ENCODE measurements at places on chromosomes 1 and 21.

DNA sequence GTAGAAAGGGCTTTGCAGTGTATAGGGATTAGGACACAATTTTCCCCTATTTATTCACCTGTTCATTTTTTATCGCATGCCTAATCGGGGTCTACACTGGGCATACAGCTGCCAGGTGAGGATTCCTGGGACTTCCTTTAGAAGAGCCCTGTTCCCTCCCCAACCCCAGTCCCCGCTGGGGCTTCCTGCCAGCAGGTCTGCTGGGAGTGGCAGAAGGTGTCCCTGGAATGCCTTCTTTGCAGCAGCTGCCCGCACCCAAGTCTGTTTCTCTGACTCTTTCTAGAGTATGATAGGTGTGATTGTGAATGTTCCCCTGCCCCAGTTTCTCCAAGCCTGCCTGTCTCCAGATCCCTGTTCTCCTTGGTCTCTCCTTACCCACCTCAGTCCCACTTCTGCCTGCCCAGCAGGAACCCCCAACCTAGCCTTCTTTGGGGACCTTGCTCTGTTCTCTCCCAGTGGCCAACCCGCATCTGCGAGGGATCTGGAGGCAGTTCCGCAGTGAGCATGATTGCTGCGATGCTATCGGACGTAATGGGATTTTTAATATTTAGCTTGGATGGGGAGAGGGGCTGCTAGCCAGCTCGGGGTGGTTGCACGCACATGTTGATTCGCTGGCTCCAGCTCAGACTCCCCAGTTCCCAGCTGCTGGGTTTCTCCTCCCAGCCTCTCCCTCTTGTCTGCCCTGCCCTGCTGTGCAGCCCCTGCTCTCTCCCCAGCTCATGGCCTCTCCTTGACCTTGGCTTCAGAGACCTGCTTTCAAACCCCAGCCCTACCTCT lies 79.8 kb downstream of the EPHB2 start:
- DNase-seq: peak; percentile 76

GRCh38 chr1:218996362-218996761 lies 177.3 kb upstream of the LYPLAL1 start:
- DNase-seq: no peak

GRCh38 chr1:16246961-16247360 lies 10.0 kb upstream of the CPLANE2 start:
- no peak for DNase-seq

DNA sequence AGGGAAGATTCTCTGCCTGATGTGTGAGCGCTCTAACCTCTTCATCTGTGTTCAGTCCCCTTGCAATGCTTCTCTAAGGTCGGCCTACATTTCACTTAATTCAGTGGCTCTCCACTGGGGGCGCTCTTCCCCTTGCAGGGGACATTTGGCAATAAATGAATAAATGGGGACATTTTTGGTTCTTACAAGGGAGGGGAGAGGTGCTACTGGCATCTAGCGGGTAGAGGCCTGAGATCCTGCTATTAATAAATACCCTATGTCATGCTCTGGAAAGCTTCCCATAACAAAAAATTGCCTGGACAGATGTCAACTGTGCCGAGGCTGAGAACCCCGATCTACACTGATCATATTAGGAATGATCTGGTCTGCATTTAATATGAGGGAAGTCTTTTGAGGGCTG lies 25.9 kb upstream of the DNAJC11 start:
- DNase-seq: peak; percentile 35

DNA sequence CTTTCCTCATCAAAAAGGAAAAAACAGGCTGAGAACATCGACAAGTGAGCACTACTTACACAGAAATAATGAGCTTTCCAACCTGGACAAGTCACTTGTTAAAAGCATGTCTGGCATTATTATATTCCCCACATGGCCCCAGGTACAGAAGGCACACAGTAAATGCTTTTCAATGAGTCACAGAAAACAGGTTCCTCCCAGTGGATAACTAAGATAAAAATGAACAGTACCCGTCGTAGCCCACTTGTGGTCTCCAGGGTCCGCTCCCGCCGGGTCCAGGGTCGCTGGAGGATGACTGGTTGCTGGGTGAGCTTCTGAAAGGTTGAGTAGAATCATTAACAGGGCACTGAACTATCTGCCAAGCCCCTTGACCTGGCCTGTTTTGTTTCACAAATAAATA lies 186.6 kb downstream of the SIPA1L2 start:
- DNase-seq: no peak

GRCh38 chr21:33884376-33885171 lies 31.0 kb downstream of the ATP5PO start:
- DNase-seq: no peak

DNA sequence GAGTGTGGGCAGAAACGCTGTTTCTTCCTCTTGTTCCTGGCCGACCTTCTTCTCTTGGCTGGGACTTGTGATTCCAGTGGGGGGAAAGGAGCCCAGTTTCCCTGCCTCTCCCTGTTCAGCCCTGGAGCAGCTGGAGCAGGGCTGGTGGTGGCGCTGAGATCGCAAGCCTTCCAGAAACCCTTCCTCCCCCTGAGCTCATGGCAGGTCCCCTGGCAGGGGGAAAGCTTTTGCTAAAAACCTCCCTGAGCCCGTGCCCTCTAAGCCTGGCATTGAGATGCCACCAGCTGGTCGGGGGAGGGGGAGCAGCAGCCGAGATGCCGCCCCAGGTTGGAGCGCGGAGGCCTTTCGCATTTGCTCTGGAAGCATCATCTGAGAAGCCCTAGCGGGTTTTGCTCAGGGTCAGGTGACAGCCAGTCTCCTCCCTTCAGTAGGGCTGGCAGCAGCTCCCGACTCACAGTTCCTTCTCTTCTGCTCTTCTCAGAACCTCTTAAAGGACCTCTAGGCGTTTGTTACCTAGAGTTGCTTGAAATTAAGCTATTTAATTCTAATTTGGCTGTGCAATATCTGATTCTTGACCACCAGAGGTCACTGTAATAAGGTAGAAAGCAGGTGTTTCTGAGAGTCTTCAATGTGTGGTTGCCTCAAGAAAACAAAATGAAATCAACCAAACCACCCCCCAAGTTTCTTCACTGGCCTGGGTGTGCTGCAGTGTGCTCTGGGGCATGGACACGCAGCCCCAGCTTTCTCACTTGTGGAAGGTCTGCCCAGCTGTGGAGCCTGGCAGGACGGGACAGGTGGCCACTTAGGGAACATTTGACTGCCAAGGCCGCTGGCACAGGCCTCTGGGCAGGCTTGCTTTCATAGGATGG lies 257.3 kb downstream of the CAMTA1 start:
- DNase-seq: peak; percentile 61

DNA sequence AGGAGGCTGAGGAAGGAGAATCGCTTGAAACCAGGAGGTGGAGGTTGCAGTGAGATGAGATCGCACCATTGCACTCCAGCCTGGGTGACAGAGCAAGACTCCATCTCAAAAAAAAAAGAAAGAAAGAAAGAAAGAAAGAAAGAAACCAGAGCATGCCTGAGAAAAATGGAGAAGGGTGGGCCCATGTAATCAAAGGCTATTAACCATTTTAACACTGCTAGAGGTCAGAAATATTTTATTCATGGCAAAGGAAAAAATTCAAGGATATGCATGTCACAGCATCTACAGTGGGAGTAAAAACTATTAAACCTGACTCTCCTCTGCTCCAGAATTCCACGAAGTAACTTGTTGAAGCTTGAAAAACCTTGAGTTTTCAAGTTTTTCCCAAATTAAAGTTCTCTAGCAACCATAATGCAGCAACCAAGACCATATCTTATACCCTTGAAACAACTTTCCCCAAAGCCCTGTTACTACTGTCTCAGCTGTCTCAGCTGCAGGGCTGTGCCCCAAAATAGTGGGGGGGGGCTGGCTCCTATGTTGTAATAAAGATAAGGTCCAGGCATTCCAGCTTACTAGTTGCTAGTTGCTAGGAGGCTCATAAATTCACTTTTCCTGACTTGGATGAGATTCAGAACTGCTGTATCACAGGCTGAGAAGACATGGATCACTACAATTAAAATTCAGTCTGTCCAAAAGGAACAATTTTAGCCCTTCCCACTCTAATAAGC lies 112.9 kb upstream of the SOD1 start:
- DNase-seq: no peak

- DNase-seq: no peak
These were observed 85.4 kb upstream of the LPGAT1 start for GRCh38 chr1:211915924-211916323.

DNA sequence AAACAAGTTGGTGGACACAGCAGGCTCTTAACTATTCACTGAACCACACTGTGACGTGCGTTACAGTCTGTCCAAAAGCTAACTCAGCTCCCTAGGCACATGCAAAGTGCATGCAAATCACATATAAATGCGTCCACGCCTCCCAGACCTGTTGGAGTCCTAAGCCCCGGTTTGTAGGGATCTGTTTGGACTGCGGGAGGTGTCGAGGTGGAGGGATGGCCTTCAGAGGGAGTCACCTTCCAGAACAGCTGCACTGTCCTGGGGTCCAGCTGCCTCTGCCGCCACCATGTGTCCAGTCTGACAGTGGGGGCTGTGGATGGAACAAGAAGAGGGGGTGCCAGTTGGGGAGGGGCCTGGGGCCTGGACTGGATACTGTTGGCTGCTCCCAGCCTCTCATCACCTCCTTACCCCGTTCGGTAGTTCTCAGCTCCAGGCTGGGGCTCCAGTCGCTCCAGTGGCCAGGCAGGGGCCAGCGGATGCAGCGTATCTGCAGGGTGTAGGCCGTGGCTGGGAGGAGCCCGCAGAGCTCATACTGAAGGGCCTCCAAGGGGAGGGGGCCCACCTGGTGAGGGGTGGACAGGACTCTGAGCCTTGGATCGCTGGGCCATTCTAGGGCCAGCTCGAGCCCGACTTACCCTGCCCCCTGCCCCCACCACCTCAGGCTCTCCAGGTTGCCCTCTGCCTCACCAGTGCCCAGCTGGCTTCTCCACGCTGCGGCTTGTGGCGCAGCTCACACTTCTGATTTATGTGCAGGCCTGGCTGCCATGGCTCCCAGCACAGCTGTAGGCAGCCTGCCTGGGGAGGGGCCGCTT lies 7.9 kb upstream of the MRPS15 start:
- DNase-seq: no peak

DNA sequence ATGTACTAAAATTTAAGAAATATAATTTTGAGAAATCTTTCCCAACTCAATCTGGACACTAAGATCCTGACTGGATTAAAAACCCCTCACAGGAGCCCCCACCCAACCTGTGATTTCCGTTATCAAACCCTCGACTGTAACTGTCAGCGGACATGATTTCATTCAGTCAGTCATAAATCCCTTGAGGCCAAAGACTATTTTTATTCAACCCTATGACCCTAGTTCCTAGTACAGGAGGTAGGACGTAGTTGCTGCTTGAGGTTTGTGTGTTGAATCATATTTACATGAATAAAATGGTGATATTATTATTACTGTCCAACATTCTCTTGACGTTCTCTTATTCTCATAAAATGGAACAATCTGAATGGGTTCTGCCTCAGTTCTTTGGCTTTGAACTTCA lies 73.1 kb upstream of the DYNLT5 start:
- no peak for DNase-seq

- no peak for DNase-seq
These were observed 18.5 kb upstream of the BTG3 start for GRCh38 chr21:17631195-17631594.

DNA sequence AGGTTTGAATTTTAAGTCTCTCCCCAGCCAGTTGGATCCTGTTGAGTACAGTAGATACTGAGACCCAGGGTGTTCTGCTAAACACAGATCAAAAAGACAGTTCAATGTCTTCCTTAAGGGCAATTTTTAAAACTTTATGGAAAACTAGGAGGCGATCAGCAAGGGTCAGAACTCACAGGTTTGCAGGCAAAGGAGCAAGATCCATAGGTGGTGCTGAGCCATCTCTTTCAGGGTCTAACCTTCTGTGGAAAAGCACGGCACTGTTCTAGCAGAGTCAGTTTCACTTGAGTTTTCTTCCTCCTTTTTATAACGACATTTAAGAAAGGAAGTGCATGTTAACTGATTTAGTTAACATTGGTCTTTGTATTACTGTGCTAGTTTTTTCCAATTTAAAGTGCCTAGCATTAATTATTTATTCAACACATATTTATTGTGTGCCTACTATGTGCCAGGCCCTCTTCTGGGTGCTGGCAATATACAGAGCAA lies at the start of gene CD84:
Gene CD84, minus strand, starts transcription at position 281 of the 486 bp plus-strand sequence. Its CDS starts 59 bp downstream, at position 222.
- DNase-seq: no peak

DNA sequence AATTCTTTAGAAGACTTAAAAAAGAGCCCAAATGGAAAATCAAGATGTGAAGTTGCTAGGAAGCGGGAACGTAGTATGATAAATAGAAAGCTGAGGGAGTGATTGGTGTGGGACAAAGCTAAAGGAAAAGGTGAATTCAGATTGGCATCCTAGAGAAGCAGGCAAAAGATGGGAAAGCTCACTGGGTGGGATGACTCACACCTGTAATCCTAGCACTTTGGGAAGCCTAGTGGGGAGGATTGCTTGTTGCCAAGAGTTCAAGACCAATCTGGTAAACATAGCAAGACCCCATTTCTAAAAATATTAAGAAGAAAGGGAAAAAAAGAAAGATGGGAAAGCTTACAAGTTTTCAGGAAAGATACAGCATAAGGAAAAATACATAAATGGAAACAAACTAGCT lies 1.8 kb downstream of the MRPS21 start:
- no peak for DNase-seq

DNA sequence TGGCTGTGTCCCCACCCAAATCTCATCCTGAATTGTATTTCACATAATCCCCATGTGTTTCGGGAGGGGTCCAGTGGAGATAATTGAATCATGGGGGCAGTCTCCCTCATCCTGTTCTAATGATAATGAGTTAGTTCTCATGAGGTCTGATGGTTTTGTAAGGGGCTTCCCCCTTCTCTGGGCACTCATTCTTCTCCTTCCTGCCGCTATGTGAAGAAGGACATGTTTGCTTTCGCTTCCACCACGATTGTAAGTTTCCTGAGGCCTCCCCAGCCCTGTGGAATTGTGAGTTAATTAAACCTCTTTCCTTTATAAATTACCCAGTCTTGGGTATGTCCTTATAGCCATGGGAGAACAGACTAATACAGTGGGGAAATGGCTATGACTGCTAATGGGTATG lies 72.7 kb upstream of the ZNF648 start:
- no peak for DNase-seq

DNA sequence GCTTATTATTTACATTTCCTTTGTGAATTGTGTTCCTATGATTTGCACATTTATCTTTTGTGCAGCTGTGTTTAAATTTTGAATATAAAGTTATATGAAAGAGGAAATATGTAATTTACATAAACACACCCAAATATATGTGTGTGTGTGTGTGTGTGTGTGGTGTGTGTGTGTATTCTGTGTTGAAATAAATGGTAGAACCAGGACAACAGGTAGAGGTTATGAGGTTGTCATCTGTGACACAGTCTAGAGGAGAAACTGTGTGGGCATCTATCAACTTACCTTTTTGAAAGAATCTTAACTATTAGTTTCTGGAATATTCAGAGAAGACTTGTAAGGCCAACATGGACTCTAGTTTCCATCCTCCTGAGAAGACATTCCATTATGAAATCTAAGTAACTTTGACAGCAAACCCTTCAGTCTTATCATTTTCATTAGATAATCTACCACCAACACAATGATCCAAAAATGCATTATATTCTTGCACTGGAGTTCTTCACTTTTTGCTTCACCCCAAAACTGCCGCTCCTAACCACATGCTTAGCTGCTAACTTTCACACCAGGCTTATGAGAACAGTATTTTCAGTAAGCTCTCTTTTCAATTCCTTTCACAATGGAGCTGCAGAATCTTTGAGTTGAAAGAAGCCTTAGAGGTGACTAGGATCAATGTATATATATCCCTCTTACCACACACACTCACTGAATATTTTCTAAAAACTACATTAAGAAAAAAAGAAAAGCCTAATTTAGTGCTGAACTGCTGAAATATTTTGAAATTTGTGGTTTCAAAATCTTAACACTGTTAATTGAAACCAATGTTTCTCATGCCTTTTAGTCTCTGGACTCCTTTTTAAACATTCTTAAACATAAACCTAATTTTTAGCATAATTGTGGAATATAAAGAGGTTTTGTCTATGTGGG lies 21.8 kb downstream of the PTPRC start:
- DNase-seq: no peak

GRCh38 chr1:111754984-111755330 lies 744 bp upstream of the DDX20 start:
- DNase-seq: peak; percentile 44
